ENCODE measurements at places on chromosomes 2 and 18. TPM values are rescaled to one million over a fixed set of nuclear protein-coding genes. Genes with fewer than 3 reads are reported as not detected.

SNTG2 gene
- total RNA-seq, result 1.2 TPM

IL36RN gene
- total RNA-seq, result not detected

AQP12B gene
- 0.85 TPM for total RNA-seq

CPLX4 gene
- total RNA-seq, result not detected

SELENOI gene
- total RNA-seq, result 44.5 TPM

HOXD13 gene
- total RNA-seq, result 0.14 TPM

INPP1 gene
- total RNA-seq, result 39.8 TPM

LANCL1 gene
- total RNA-seq, result 20.0 TPM

ELP2 gene
- 36.3 TPM for total RNA-seq

ANKMY1 gene
- 19.9 TPM for total RNA-seq

PDCD1 gene
- not detected for total RNA-seq

TRABD2A gene
- 89.8 TPM for total RNA-seq

TANC1 gene
- 37.4 TPM for total RNA-seq

ASTL gene
- 0.31 TPM for total RNA-seq

ERFE gene
- 0.45 TPM for total RNA-seq

CHRNA1 gene
- total RNA-seq, result 3.5 TPM

HNMT gene
- total RNA-seq, result 78.2 TPM

SIGLEC15 gene
- total RNA-seq, result 0.36 TPM

NGEF gene
- 41.4 TPM for total RNA-seq

OR6B2 gene
- total RNA-seq, result not detected

DSG4 gene
- 0.11 TPM for total RNA-seq

ACTG2 gene
- total RNA-seq, result 765 TPM

GALNT13 gene
- 0.31 TPM for total RNA-seq

REG3G gene
- not detected for total RNA-seq

MEP1B gene
- total RNA-seq, result 11.8 TPM

UGT1A3 gene
- total RNA-seq, result 2.0 TPM

ANKRD62 gene
- total RNA-seq, result 0.37 TPM

GALR1 gene
- 0.11 TPM for total RNA-seq

DPYSL5 gene
- 0.11 TPM for total RNA-seq

KCNJ3 gene
- 0.73 TPM for total RNA-seq

ASB18 gene
- total RNA-seq, result not detected

DYSF gene
- total RNA-seq, result 2.4 TPM

CAPG gene
- 97.7 TPM for total RNA-seq

RNU2-63P gene
- 15.7 TPM for total RNA-seq

PGAP1 gene
- 15.0 TPM for total RNA-seq

VWC2L gene
- total RNA-seq, result not detected

EMILIN1 gene
- total RNA-seq, result 8.4 TPM

APCDD1 gene
- 8.3 TPM for total RNA-seq

TUBB8B gene
- total RNA-seq, result 0.34 TPM

ASIC4 gene
- total RNA-seq, result not detected

TCF7L1 gene
- total RNA-seq, result 2.0 TPM

SFXN5 gene
- total RNA-seq, result 19.9 TPM

MAP3K19 gene
- not detected for total RNA-seq

DLGAP1 gene
- 0.95 TPM for total RNA-seq

TMEM163 gene
- total RNA-seq, result 0.25 TPM

CDH20 gene
- not detected for total RNA-seq
